Posterior vena cava (tissue), 2 donors: ENCODE measurements at places on chromosomes 11 and 22. TPM values are rescaled to one million over a fixed set of nuclear protein-coding genes. Genes with fewer than 3 reads are reported as not detected.
A peak's percentile ranks its signal among the peaks of the same experiment; 100 is the strongest.

GRCh38 chr11:68500206-68500605 is 39.7 kb downstream of the PPP6R3 start:
- DNase-seq, result no peak

DDIAS gene
- total RNA-seq, result 0.86 TPM

GRCh38 chr11:3193373-3194015 is 25.1 kb downstream of the MRGPRG start:
- DNase-seq, result peak; percentile 69

L3MBTL2 gene
- total RNA-seq, result 19.0 TPM
